ENCODE measurements at places on chromosomes 13 and 19.
A peak's percentile ranks its signal among the peaks of the same experiment; 100 is the strongest.

GRCh38 chr19:13557756-13558398, 51.6 kb upstream of the CACNA1A start:
- no peak for DNase-seq

- DNase-seq = no peak
Observed at GRCh38 chr13:63308549-63309165, 1893.0 kb upstream of the PCDH20 start.

- no peak for DNase-seq
Observed at GRCh38 chr13:30100226-30100625, 207.1 kb downstream of the KATNAL1 start.

- no peak for DNase-seq
Observed at GRCh38 chr19:49315111-49315510, 9.9 kb downstream of the SLC6A16 start.

- DNase-seq = no peak
Observed at GRCh38 chr19:6060600-6061375, 49.5 kb downstream of the RFX2 start.

DNA sequence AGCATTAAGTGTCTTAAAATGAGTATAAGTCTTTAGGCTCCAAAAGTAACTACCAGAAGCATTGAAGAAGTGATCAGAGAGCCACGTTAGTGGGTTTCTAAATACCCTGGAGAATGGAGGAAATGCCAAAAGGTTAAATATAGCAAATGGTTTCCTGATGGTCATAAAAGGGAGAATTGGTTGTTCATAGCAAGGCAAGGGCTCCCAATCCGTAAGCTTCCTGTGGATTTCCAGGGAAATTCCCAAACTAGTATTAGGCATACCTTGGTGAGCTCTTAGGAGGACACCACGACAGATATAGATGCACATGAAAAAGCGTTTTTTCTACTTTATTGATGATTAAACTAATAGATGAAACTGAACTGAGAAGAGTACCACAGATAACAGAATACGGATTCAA, 410.9 kb downstream of the FOXO1 start:
- DNase-seq = no peak

DNA sequence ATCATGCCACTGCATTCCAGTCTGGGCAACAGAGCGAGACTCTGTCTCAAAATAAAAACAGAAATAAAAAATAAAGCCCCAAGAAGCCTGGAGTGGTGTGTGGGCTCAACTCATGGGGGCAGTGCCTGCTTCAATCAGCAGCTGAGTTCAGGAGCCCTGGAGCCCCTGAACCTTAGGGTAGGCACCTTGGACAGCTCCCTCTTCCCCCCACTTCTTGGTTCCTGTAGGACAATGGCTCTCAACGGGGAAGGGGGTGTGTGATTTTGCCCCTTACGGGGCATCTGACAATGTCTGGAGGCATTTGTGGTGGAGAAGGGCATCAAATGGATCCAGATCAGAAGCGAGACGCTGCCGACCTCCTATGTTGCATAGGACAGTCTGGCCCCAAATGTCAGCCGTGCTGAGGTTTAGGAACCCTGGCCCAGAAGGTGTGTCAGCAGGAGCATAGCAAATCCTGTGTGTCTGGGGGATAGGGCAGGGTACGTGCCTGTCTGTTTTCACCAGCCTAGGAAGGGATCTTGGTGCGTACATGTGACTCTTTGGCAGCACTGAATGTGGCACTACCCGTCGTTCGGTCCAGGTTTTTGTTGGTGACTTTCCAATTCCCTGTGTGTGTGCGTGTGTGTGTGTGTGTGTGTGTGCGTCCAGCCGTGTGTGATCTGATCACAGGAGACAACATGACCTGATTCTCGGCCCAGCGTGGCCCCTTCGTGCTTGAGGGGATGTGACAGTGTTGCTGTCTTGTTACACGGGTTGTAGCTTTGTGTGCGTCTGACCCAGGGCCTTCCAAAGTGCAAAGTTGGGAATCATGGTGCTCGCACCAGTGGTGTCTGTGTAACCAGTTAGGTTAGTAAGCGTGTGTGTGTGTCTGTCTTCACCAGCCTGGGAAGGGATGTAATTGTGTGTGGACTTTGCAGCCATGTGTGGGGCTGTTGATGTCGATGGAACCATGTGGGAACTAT, 7.5 kb downstream of the IGLON5 start:
- DNase-seq = no peak

DNA sequence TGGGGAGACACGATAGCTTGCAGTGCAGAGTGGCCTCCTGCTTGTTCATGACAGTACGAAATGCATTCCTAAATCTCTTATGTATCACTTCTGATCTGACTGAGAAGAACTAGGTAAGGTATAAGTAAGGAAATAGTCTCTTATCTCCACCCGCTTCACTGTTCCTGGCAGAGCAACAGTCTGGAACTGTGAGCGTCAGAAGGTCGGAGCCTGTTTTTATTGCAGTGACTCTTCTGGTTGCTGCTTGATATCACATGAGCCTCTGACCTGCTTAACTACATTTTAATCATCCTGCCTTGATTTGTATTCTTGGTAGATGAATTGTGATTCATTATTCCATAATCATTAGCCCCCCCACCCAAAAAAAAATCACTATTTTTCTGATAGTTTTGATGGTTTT, 69.0 kb downstream of the COL4A2 start:
- no peak for DNase-seq

GRCh38 chr19:574658-575526, 2.5 kb downstream of the BSG start:
- no peak for DNase-seq

GRCh38 chr19:43504426-43505185, at the start of gene PHLDB3:
Gene PHLDB3, minus strand, starts transcription at chr19:43504746. Its CDS starts 628 bp downstream, at chr19:43504118.
- DNase-seq = no peak

DNA sequence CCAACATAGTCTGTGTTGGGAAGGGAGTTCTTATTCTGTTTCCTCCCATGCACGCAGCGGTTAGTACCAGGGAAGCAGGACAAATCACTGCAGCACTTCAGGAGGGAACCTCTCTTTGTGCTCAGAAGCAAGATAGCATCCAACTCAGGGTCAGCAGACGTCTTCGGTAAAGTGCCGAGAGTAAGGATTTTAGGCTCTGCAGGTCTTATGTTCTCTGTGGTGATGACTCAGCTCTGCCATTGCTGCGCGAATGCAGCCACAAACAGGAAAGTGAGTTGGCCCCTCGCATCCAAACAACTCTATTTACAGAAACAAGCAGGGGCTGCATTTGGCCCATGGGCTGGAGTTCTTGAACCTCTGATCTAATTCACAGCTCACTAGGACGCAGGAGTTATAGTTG, 122.1 kb upstream of the SPATA13 start:
- DNase-seq = no peak

GRCh38 chr19:33613620-33614000, 8.1 kb upstream of the CHST8 start:
- no peak for DNase-seq

GRCh38 chr13:30881191-30881651, 24.9 kb upstream of the MEDAG start:
- no peak for DNase-seq

GRCh38 chr19:27793128-27793643, 1419.8 kb downstream of the UQCRFS1 start:
- DNase-seq = peak; percentile 55

GRCh38 chr19:45773384-45773783, 4.3 kb upstream of the SIX5 start:
- DNase-seq = no peak

DNA sequence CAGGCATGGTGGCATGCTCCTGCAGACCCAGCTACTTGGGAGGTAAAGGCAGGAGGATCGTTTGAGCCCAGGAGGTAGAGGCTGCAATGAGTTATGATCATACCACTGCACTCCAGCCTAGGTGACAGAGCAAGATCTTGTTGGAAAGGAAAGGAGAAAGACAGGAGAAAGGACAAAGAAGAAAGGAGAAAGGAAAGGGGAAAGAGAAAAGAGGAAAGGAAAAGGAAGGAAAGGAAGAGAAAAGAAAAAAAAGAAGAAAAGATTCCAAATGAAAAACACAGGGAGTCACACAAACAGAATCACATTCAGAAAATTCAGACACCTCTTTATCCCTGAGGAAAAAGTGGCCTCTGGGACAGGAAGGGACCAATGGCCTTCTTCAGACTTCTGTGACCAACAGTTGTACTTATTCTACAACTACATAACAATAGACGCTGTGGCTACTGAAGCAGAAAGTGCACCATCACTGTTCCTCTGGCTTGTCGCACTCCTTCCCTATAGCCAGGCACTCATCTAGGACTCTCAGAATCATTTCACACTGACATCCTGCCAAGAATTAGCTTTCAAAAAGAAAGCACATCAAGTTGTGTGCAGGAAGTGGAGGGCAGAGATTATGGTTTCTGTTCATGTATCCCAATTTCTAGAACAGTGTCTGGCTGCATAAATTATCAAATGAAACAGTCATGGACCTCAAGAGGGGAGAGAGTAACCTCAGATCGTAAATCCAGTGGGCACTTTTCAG, 5.9 kb downstream of the MTMR6 start:
- DNase-seq = no peak

GRCh38 chr13:80973721-80974120, 632.8 kb upstream of the SPRY2 start:
- no peak for DNase-seq

DNA sequence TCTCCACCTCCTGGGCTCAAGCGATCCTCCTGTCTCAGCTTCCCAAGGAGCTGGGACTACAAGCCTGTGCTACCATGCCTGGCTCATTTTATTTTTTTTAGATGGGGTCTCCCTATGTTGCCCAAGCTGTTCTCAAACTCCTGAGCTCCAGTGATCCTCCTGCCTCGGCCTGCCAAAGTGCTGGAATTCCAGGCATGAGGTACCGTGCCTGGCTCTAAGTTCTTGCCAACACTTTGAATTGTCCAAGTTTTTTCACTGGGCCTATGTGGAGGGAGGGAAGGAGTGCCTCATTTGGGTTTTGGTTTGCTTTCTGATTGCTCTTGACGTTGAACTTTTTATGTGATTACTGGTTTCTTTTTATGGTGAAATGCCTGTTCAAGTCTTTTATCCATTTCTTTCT, 4.4 kb upstream of the UNC13A start:
- DNase-seq = no peak

GRCh38 chr19:6866741-6867151, 20.6 kb upstream of the ADGRE1 start:
- DNase-seq = no peak

- no peak for DNase-seq
Observed at GRCh38 chr19:5338656-5339197, 1.9 kb downstream of the PTPRS start.

GRCh38 chr13:113084094-113084942, 21.3 kb upstream of the F7 start:
- no peak for DNase-seq

DNA sequence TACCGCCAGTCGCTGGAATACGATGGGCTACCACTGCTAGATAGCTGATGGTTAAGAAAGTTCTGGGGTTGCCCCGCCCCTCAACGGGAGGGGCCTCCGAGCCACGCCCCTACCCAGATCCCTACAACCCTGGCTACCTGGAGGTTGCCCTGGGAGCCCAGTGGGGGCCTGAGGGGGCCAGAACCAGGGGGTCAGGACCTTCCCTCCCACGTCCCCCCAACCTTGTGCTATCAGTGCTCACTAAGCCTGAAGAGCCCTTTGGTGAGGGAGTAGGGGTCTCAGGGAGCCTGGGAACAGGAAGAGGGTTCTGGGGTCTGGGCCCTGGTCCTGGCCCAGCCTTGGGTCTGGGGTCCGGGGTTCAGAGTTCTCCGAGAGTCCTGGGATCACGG, 8.9 kb downstream of the OCEL1 start:
- DNase-seq = no peak

GRCh38 chr19:12035220-12036172, at the start of gene ZNF433:
Gene ZNF433, minus strand, starts transcription at chr19:12035679. Its CDS starts 140 bp downstream, at chr19:12035539.
- DNase-seq = peak; percentile 90

GRCh38 chr13:51047434-51048165, 63.5 kb downstream of the C13orf42 start:
- no peak for DNase-seq

GRCh38 chr13:100365680-100366079, 222.9 kb downstream of the GGACT start:
- no peak for DNase-seq

GRCh38 chr13:31201341-31202031, 1.7 kb downstream of the B3GLCT start:
- no peak for DNase-seq

- DNase-seq = no peak
Observed at GRCh38 chr19:12893582-12893981, 2.6 kb downstream of the GCDH start.

- no peak for DNase-seq
Observed at GRCh38 chr19:8085598-8086408, 33.2 kb downstream of the CCL25 start.

DNA sequence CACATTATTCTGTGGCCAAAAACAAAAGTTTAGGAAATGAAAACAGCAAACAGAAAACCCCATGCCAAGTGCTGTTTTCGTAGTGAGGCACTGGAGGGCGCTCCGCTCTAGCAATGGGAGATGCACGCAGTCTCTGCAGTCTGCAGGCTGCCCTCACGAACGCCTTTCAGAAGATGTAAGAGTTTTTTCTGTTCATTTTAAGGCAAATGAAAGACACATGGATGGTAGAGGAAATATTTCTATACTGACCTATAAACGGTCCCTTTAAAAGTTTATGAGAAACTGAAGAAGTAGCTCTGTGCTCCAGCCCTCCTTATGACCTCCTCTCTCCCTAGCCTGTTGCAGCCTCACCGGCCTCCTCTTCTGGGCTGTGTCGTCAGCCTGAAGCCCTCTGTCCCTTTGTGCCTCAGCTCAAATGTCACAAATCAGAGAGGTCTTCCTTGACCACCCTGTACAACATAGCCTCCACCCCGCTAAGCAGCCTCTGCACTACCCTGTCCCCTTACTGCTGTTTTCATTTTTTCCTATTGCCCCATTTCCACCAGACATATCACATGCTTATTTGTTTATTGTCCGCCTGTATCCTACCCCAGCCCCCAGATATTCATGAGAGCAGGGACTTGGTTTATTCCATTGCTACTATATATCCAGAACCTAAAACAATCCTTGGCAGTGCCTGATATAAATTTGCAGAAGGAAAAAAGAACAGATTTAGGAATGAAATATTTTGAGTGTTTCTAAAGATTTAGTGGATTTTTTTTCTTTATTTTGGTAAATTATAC, 116.4 kb downstream of the TM9SF2 start:
- no peak for DNase-seq

DNA sequence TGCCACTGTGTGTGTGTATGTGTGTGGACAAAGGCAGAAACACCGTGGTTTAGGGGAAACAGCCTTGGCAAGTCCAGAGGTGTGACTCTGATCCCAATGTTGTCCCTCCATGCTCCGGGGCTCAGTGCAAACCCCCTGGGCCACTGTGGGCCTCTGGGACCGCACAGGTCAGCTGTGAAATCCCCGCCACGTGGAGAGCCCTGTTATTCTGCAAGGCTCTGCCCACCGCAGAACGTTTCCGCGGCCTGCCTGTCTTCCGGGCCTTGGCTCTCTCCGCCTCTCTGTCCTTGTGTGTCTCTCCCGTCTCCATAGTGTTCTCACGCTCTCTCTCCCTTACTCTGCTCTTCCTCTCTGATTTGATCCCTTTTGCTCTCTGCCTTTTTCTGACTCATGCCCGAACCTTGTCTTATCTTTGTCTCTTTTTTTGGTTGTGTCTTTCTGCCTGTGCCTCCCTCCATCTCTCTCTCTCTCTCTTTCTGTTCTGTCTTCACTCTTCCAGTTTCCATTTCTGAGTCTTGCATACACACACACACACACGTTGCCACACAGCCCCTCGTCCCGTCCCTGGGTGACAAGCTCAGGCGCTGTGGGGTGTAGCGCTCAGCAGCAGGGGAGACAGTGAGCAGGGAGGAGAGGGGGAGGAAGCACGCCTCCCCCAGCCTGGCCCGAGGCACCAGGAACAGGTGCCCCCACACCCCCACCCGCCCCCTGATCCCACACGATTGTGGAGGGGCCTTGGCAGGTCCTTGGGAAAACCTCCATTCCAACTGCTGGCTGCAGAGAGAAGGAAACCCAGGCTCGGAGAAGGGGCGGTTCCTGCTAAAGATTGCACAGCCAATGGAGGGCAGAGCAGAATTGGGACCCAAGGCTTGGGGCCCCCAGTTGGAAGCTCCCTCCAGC, 3.0 kb downstream of the TTYH1 start:
- DNase-seq = no peak

Measured in left renal pelvis (tissue), 4 donors.